Left lung (tissue), 14 donors: ENCODE measurements at places on chromosomes 12 and 14. TPM values are rescaled to one million over a fixed set of nuclear protein-coding genes. Genes with fewer than 3 reads are reported as not detected.
A peak's percentile ranks its signal among the peaks of the same experiment; 100 is the strongest.

GRCh38 chr12:108833355-108833733 is 24.0 kb downstream of the SSH1 start:
- peaks cover 80% of the 10 kb centered on the region for H3K4me1 ChIP-seq
- H3K4me3 ChIP-seq = no peak overlapping the region
- no peak for DNase-seq
- peak overlapping the region; percentile 86 for H3K27ac ChIP-seq

DNA sequence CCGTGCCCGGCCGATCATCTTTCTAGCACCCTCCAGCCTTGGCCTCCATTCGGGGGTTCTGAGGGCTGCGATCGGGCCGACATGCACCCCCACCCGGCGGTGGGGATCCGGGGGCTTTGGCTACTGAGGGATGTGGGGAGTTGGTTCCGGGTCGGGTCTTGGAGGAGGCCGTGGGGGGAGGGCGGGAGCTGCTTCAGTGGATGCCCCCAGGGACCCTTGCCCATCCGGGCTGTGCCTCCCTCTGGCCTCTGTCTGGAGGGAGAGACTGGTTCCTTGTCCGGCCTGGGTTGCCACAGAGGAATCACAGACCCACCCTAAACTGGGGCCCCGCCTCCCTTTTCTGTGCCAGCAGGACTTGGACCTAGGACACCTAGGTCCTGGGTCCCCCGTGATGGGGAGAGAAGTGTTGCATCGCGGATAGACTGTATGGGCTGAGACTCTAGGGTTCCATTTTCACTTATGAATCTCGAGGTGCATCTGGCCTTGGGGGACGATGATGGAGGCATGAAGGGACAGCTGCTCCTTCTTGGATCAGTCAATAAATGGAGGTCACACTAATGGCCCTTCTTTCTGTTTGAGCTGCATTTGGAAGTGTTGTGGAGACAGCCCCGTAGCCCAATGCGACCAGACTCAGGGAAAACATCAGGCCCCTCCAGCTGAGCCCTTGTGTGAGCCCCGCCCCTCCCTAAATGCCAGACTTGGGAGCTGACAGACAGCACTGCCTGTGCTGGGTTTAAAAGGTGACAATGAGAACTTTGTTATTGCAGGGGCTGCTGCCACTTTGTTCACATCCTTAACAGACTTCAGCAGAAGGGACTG is 577 bp downstream of the DTX3 start:
- no peaks in the 10 kb centered on the region for H3K27me3 ChIP-seq
- no peak for DNase-seq
- H3K36me3 ChIP-seq = peaks cover 22% of the 10 kb centered on the region
- no peaks in the 10 kb centered on the region for H3K4me1 ChIP-seq

The CCDC197 gene
- not detected for total RNA-seq

DNA sequence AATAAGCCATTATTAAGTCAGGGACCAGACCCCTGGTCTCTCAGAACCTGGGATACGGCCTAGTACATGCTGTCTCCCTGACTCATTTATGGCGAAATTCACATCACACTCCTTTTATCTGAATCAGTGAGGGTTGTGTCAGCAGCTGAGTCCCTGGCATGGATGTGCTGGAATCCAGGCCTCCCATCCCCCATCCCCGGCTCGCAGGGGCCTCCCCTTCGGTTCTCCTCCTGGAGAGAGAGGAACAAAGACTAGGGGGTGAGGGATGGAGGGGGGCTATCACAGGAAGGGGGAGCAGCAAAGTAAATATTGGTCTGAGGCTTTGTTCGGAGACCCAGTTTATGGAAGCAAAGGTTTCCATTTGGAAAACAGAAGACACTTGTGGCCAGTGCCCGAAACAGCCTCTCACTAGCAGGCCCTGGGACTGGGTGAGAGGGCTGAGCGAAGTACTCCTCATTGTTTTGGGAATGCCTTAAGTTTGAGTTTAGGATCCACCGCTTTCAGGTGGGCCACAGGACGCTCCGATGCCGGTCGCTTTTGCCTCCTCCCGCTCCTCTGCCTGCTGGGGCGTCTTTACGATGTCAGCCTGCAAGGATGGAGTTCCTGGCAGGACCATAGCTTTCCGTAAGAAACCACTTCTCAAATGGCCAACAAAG is 145.0 kb downstream of the PRKCH start:
- peaks cover 4% of the 10 kb centered on the region for H3K4me1 ChIP-seq
- H3K36me3 ChIP-seq = no peaks in the 10 kb centered on the region
- H3K27ac ChIP-seq = peak overlapping the region; percentile 41
- DNase-seq = peak; percentile 57

DNA sequence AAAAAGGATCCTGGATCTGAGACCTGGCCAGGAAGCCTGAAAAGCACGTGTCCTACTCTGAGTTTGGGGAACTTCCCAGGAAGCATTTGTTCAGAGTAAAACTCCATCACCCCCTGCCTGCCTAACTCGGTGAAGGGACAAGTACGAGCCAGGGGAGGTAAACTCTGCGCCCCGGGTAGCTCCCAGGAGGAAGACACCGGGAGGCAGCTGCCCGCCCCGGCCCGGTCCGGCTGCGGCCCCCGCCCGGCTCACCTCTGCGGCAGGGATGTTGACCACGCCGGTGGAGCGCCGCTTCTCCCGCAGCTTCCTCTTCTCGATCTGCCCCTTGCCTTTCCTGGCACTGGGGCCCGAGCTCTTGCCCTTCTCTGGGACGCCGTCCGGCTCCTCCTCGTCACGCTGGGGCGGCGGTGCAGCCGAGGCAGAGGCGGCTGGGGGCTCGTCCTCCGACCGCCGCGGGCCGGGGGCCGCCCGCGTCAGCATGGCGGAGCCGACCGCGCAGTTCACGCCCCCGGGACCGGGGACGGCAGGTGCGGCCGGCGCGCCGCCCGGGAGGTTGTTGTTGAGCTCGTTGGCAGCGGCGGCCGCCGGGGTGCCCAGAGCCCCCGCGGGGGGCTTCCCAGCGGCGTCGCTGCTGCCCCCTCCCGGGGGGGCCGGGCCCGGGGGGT is 1.2 kb downstream of the PAWR start:
- H3K27me3 ChIP-seq = peaks cover 47% of the 10 kb centered on the region
- H3K4me3 ChIP-seq = peak overlapping the region; percentile 66
- peak; percentile 48 for DNase-seq
- H3K4me1 ChIP-seq = peaks cover 9% of the 10 kb centered on the region

DNA sequence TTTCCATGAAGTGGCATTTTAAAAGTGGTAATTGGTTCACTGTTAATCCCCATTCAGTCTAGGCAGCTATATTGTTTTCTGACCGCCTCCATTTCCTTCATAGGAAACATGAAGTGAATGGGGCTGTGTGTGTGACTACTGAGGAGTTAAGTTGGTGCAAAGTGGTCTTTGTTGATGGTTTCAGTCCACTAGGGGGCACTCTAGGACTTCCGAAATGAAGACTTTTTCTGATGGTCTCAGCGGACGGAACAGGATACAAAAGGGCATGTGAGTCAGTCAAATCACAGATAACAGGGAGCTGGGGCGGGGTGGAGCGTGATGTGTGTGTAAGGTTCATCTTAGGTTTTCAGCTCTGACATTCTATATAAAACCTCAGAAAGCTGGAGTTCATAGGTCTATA is 240.1 kb upstream of the OR4E1 start:
- H3K27ac ChIP-seq = no peak overlapping the region
- H3K4me3 ChIP-seq = no peak overlapping the region
- DNase-seq = peak; percentile 63
- no peaks in the 10 kb centered on the region for H3K27me3 ChIP-seq
- H3K36me3 ChIP-seq = no peaks in the 10 kb centered on the region

The MRPL52 gene
- total RNA-seq = 72.3 TPM

The ASCL1 gene
- 0.34 TPM for total RNA-seq

DNA sequence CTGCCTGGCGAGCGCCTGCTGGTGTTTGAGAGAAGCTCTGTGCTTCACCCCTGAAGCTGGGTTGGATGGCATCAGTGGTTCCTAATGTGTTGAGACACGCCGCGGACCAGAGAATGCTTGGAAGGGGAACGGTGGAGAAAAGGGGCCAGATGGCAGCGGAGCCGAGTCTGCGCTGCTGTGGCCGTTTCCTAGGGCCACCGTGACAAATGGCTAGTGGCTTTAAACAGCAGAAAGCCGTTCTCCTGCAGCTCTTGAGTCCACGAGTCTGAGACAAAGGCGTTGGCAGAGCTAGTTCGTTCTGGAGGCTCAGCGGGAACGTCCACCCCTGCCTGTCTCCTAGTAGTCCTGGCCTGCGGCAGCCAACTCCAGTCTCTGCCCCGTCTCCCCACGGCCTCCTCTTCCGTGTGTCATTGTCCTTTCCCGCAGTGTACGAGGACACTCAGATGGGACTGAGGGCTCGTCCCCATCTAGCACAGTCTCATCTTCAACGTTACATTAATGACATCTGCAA is 103.6 kb downstream of the ADGRD1 start:
- DNase-seq = no peak
- H3K27ac ChIP-seq = no peak overlapping the region
- no peak overlapping the region for H3K4me3 ChIP-seq
- no peaks in the 10 kb centered on the region for H3K4me1 ChIP-seq

The KRT2 gene
- not detected for total RNA-seq

DNA sequence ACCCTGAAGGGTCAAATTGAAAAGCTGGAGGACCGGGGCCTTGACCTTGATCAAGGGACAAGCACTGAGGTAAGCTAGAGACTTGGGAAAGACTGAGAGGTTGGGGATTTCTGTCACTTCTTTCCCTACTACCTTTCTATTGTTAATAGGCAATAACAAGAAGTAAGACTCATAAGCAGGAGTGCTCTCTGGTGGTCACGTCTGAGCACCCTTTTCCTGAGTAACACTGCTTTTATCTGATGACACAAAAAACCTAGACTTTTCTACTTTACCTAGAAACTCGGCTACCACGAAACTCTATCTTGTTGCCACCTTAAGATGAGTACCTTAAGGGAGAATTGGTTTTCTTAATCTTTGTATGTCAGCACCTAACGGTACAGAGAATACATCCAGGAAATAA is 35.5 kb upstream of the PPFIBP1 start:
- H3K27ac ChIP-seq = no peak overlapping the region
- no peaks in the 10 kb centered on the region for H3K4me1 ChIP-seq
- DNase-seq = no peak
- no peak overlapping the region for H3K4me3 ChIP-seq

GRCh38 chr12:14900521-14901227 is 15.0 kb upstream of the MGP start:
- no peak for DNase-seq
- H3K4me3 ChIP-seq = no peak overlapping the region
- H3K4me1 ChIP-seq = peaks cover 4% of the 10 kb centered on the region
- no peaks in the 10 kb centered on the region for H3K27me3 ChIP-seq
- H3K36me3 ChIP-seq = no peaks in the 10 kb centered on the region

DNA sequence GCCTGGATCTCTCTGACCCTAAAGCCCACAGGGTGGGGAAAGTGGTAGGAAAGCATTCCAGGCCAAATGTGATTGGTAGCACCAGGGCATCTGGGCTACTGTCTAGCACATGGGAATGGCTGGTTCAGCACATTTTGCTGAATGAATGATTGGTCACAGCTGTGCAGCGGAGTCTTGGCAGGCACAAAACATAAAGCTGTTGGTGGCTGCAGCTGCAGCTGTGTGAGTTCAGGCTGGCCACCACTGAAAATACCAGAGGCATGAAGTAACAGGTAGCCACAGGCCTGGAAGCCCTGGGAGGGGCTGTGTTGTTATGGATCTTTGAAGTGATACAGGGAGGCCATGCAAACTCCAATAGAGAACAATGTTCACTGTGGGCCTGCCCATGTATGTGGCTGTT is 72.7 kb downstream of the MYRFL start:
- no peak overlapping the region for H3K4me3 ChIP-seq
- no peak overlapping the region for H3K27ac ChIP-seq
